RPMI7951 (cell line): ENCODE measurements at places on chromosomes 13 and 19.
A peak's percentile ranks its signal among the peaks of the same experiment; 100 is the strongest.

DNA sequence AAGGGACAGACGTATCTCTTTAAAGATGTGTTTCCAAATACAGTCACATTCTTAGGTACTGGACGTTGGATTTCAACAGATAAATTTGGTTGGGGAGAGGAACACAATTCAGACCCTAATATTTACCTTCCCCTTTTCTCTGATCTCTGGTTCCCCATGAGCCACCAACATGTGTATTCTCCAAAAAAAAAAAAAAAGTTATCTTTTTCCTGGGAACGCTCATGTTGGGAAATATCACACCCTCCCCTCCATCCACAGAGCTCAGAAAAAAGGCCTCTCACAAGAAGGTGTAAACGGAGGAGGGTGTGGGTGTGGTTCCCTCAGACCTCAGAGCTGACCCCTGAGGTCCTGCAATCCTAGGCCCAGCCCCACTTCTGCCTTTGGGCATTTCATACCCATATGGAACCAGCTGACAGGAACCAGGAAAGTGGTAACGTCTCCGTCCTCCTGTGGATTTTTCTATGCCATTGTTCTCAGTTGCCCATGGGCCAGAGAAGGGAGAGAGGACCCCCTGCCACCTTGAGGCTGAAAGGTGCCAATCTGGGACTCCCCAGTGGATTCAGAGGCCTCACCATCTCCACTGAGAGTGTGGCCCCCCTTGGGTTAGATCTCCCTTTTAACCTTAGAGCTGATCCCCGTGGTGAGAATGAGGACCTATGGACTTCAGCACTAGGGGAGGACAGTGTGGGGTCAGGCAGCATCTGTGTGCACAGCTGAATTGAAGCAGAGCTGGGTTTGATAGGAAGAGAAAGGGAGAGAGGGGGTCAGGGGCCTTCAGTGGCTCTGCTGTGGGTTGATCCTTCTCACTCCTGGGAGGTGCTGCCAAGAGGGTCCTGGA is 8.4 kb upstream of the SIGLEC12 start:
- DNase-seq = no peak

- DNase-seq = peak; percentile 26
Measured at GRCh38 chr19:17610384-17610783, 54.9 kb downstream of the COLGALT1 start.

DNA sequence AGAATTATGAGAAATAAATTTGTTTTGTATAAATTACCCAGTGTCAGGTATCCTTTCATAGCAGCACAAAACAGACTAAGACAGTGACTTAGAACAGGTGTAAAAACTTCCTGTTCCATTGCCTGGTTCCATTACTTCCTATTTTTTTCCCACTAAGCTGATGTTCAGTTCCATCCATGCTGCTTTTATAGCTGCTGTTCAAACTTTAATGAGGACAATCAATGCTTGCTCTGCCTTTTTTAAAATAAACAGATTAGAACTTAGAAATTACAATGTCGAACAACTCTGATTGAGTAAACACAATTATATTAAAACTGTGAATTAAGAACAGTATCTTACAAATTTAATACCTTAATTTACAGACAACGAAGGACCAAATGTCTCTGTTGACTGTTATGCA is 818.9 kb downstream of the OLFM4 start:
- no peak for DNase-seq

- DNase-seq = no peak
Measured at GRCh38 chr13:54124700-54125099, 1096.1 kb downstream of the OLFM4 start.
